ENCODE measurements at places on chromosomes 11 and 22. TPM values are rescaled to one million over a fixed set of nuclear protein-coding genes. Genes with fewer than 3 reads are reported as not detected.

DNA sequence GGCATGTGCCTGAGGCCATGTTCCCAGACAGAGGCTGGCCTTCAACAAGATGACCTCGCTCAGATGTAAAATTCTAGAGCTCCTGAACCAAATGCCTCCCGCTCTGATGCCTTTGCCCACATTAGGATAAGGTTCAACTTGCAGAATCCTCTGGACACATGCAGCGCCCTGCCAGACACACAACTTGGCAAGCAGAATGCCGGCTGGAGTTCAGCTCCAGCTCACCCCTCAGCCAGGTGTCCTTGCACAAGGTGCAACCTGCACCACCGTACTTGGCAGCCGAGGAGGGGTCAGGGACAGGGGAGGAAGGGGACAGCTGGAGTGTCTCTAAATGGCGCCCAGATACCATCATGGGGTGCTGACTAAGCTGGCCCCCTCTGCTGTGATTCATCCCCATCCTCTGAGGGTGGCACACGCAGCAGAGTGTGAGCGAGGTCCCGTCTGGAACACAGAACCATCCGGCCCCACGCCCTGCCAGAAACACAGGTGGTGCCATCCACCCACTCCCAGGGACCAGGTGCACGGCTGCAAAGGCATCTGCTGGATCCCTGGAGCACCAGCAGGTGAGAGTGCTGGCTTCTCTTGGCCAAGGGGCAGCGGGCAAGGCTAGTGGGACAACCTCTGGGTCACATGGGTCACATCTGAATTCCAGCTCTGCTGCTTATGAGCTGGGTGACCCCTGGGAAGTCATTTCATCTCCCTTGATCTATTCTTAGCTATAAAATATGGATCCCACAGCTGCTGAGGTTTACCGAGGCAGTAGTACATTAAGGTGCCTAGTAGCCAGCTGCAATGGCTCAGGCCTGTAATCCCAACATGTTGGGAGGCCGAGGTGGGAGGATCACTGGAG, 12.8 kb downstream of the ZMAT5 start:
- no peak for DNase-seq
- H3K27ac ChIP-seq: no peak overlapping the region
- H3K27me3 ChIP-seq: no peaks in the 10 kb centered on the region
- H3K4me1 ChIP-seq: no peaks in the 10 kb centered on the region
- H3K36me3 ChIP-seq: peaks cover 25% of the 10 kb centered on the region
- no peak overlapping the region for H3K4me3 ChIP-seq

DNA sequence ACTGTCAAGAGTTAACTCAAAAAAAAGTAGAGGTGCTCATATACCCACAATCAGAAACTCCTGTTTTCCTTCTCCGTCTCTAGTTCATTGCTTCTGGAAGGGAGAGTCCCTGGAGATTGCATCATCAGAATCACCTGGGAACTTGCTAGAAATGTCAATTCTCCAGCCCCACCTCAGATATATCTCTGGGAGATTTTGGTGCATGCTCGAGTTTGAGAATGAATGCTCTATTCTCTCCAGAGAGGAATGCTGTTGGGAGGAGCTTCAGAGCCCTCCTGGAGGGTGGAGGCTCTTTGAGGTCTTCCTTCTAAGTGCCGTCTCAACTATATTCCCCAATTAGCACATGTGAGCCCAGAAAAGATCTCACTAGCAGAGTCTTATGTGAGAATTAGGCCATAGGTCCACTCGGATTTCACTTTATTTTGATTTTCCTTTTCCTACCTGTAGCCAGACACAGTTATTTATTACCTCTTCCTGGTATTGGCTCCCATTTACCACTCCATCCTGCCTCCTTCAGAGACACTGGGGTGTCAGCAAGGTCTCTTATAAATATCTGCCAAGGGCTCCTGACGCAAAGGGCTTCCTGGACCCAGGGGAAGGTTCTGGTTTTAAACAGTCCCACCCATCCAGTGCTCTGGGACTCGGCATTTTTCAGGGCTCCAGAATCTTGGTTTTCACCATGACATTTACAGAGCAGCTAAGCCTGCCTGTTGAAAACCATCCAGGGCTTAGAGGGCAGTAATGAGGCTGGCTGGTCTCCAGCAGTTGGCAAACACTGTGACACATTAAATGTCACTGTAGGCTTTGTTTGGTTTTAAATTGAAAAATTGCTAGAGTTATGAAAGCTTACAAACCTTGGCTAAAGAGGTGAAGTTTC, 136.2 kb downstream of the CD44 start:
- peaks cover 16% of the 10 kb centered on the region for H3K4me1 ChIP-seq
- H3K4me3 ChIP-seq: no peak overlapping the region
- no peaks in the 10 kb centered on the region for H3K27me3 ChIP-seq
- DNase-seq: peak; percentile 89

DNA sequence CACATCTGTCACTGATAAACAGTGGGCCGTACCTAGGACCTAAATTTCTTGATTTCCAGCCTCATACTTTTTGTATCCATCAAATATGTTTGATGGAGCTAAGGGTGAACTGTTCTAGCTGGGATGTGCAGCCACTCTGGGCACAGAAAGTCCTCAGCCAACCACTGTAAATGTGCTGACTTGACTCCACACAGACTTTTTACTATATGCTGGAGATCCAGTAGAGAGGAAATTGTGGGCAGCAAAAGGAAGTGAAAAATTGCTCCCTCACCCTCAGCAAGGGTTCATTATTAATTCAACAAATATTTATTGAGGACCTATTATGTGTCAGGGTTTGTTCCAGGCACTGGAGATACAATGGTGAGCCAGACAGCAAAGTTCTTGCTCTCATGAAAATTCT, 54.2 kb upstream of the AMPD3 start:
- H3K27me3 ChIP-seq: no peaks in the 10 kb centered on the region
- no peak overlapping the region for H3K27ac ChIP-seq
- H3K36me3 ChIP-seq: no peaks in the 10 kb centered on the region
- H3K4me3 ChIP-seq: no peak overlapping the region
- DNase-seq: no peak

GRCh38 chr22:47034905-47035419, 272.5 kb downstream of the TBC1D22A start:
- peaks cover 16% of the 10 kb centered on the region for H3K36me3 ChIP-seq
- peaks cover 25% of the 10 kb centered on the region for H3K4me1 ChIP-seq
- H3K27ac ChIP-seq: no peak overlapping the region
- no peak for DNase-seq

- DNase-seq: peak; percentile 60
- H3K4me1 ChIP-seq: peaks cover 52% of the 10 kb centered on the region
- peak overlapping the region; percentile 52 for H3K4me3 ChIP-seq
- no peaks in the 10 kb centered on the region for H3K36me3 ChIP-seq
Measured at GRCh38 chr11:2927851-2928604, 1.2 kb downstream of the PHLDA2 start.

DNA sequence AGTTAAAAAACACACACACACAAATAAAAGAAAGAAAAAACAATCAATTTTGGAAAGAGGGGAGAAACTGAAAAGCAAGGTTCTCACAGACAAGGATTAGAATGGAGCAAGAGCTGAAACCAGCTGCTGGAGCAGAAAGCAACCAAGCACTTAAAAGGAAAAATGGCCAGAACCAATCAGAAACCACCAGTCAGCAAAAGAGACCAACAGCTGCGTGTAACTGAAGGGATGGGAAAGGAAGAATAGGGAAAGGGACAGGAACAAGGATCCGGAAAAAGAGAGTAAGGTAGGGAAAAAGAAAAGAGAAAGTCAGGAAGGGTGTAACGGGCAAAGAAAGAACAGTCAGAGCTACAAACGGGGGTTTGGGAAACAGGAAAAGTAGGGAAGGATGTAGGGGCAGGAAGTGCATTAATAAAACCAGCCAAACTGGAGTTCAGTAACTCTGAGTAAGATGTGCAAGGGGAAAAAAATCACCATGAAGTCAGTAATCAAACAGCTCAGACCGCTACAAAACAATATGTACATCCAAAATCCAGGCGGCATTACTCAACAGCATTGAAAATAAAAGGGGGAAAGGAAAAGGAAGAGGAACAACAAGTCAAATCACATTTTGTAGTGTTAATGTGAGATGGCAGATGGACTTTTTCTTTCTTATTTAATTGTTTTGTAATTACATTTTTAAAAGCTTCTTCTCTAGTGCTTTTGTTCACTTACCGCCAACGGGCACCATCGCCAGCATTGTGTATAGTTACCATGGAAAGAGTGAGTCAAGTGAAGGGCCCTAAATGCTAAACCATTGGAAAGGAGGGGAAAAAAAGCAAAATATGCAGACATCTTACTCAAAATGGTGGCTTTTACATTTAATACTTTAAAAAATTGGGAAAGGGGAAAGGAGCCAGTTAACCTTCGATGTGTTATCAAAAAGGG, 49.2 kb downstream of the APOL5 start:
- no peaks in the 10 kb centered on the region for H3K4me1 ChIP-seq
- peak; percentile 25 for DNase-seq
- no peaks in the 10 kb centered on the region for H3K36me3 ChIP-seq
- H3K4me3 ChIP-seq: no peak overlapping the region
- H3K27me3 ChIP-seq: no peaks in the 10 kb centered on the region
- H3K27ac ChIP-seq: peak overlapping the region; percentile 2

- no peak for DNase-seq
- no peak overlapping the region for H3K4me3 ChIP-seq
- H3K27me3 ChIP-seq: no peaks in the 10 kb centered on the region
- no peaks in the 10 kb centered on the region for H3K4me1 ChIP-seq
Measured at GRCh38 chr11:100872951-100873740, 186.1 kb downstream of the ARHGAP42 start.

- no peak for DNase-seq
- no peaks in the 10 kb centered on the region for H3K27me3 ChIP-seq
- no peaks in the 10 kb centered on the region for H3K36me3 ChIP-seq
- no peaks in the 10 kb centered on the region for H3K4me1 ChIP-seq
- no peak overlapping the region for H3K27ac ChIP-seq
Measured at GRCh38 chr11:87894961-87895360, 280.3 kb downstream of the RAB38 start.

- H3K27ac ChIP-seq: no peak overlapping the region
- H3K4me3 ChIP-seq: no peak overlapping the region
- H3K4me1 ChIP-seq: no peaks in the 10 kb centered on the region
- H3K36me3 ChIP-seq: no peaks in the 10 kb centered on the region
- DNase-seq: no peak
Measured at GRCh38 chr11:27008811-27009535, 15.1 kb downstream of the FIBIN start.

GRCh38 chr22:19756288-19757128, 4.1 kb upstream of the TBX1 start:
- H3K27me3 ChIP-seq: peaks cover 95% of the 10 kb centered on the region
- DNase-seq: peak; percentile 74
- peaks cover 57% of the 10 kb centered on the region for H3K4me1 ChIP-seq
- H3K4me3 ChIP-seq: peak overlapping the region; percentile 53

DNA sequence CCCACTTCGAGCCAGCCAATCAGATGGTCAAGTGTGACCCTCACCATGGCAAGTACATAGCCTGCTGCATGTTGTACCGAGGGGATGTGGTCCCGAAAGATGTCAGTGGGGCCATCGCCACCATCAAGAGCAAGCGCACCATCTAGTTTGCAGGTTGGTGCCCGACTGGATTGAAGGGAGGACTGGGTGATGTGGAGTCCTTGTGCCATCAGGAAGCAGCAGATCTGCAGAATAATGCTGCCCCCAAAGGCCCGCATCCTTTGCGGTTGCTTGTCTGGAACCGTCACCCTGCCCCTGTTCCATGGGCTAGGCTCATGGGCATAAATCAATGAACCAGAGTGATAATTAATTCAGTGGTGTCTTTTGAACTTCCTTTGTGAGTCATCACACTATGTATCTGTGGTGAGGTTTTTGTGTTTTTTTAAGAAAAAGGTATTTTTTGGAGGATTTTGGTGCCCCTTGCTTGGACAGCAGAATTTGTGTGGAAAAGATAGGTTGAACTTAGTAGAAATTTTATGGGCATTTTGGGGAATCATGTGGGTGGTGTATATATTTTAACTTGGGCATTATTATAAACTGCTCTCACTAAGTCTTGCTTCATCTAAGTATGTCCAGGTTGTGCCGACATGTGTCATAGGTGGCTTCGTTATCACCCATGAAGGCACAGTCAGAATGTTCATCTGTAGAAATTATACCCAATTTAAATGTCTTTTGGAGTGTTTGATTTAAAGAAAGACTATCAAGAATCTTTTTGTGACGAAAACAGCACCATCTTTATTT, 22.3 kb downstream of the LRRC74B start:
- H3K27ac ChIP-seq: no peak overlapping the region
- H3K27me3 ChIP-seq: no peaks in the 10 kb centered on the region
- no peaks in the 10 kb centered on the region for H3K4me1 ChIP-seq
- no peaks in the 10 kb centered on the region for H3K36me3 ChIP-seq

GRCh38 chr11:64814712-64815187, 4.4 kb upstream of the MEN1 start:
- DNase-seq: no peak
- H3K27me3 ChIP-seq: no peaks in the 10 kb centered on the region
- H3K4me3 ChIP-seq: no peak overlapping the region
- peaks cover 1% of the 10 kb centered on the region for H3K4me1 ChIP-seq
- H3K27ac ChIP-seq: no peak overlapping the region
- no peaks in the 10 kb centered on the region for H3K36me3 ChIP-seq

GRCh38 chr11:110349138-110349996, 53.0 kb upstream of the RDX start:
- H3K27ac ChIP-seq: no peak overlapping the region
- no peaks in the 10 kb centered on the region for H3K27me3 ChIP-seq
- H3K4me3 ChIP-seq: no peak overlapping the region
- DNase-seq: peak; percentile 10

- H3K27ac ChIP-seq: no peak overlapping the region
- no peak overlapping the region for H3K4me3 ChIP-seq
- DNase-seq: no peak
- H3K4me1 ChIP-seq: no peaks in the 10 kb centered on the region
Measured at GRCh38 chr11:83648610-83649527, 362.7 kb upstream of the CCDC90B start.

DNA sequence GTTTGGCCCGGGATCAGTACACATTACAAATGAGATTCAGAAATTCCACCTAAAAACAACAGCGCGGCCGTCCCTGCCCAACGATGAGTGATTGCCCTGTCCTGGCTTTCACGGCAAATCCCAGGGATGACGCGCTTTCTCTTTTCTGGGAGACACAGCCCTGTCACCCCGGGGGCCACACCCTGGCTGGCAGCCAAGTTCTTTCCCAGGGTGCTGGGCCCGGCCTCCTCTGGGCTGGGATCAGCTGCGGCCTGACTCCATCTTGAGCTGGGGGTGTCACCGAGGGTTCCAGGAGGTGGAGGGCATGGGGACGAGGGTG, 82.7 kb downstream of the FBLN1 start:
- H3K4me1 ChIP-seq: peaks cover 27% of the 10 kb centered on the region
- no peak for DNase-seq
- peaks cover 5% of the 10 kb centered on the region for H3K36me3 ChIP-seq
- no peak overlapping the region for H3K27ac ChIP-seq
- no peak overlapping the region for H3K4me3 ChIP-seq

The RAB38 gene
- total RNA-seq: 4.6 TPM

The TLCD5 gene
- 8.6 TPM for total RNA-seq

The HBG2 gene
- not detected for total RNA-seq

The SLC43A1 gene
- total RNA-seq: 10.5 TPM

The XKR3 gene
- not detected for total RNA-seq

Measured in stomach (tissue), 19 donors.